Small intestine (tissue), 16 donors: ENCODE measurements at places on chromosomes 6 and 20.

DNA sequence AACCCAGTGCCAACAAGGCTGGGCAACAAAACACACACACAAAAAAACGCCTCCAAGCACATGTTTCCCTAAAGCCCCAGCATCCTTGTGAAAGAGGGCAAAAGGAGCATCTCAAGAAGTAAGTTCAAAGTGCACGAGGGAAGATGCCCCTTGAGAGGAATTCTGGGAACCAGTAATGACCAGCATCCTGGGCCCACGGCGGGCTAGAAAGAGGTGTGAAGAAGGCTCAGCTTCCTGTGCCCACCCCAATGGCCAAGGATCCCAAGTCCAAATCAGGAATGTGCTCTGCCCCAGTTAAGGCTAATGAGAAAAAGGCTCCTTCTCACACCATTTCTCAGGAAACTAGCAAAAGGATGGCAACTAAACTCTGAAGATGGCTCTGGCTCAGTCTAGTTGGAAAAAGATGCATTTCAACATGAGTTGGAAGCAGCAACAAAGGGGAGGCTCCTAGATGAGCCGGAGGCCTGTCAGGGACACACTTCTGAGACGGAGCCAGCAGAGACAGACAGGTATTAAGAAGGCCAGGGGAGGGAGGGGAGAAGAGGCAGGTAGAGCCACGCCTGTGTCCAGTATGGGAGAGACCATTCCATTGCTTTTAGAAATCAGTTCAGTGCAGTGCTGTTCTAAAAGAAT, 3.2 kb downstream of the RIMS4 start:
- H3K4me1 ChIP-seq = peaks cover 5% of the 10 kb centered on the region
- no peak overlapping the region for H3K27ac ChIP-seq
- H3K36me3 ChIP-seq = no peaks in the 10 kb centered on the region
- H3K4me3 ChIP-seq = no peak overlapping the region
- DNase-seq = no peak
- peaks cover 6% of the 10 kb centered on the region for H3K27me3 ChIP-seq

DNA sequence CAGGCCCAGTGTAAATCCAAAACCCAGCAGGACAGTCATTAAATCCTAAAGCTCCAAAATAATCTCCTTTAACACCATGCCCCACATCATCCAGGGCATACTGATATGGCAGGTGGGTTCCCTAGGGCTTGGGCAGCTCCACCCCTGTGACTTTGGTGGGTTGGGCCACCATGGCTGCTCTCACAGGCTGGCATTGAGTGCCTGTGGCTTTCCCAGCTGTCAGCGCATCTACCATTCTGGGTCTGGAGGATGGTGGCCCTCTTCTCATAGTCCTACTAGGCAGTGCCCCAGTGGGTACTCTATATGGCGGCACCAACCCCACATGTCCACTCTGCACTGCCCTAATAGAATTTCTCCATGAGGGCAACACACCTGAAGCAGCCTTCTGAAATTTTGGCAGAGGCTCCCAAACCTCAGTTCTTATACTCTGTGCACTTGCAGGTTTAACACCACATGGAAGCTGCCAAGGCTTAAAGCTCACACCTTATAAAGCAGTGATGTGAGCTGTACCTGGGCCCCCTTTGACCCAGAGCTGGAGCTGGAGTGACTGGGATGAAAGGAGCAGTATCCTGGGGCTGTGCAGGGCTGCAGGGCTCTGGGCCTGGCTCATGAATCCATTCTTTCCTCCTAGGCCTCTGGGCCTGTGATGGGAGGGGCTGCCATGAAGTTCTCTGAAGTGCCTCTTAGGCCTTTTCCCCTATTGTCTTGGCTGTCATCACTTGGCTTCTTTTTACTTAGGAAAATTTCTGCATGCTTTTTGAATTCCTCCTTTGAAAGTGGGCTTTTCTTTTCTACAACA, 765.5 kb upstream of the EPHA7 start:
- no peak overlapping the region for H3K4me3 ChIP-seq
- H3K27me3 ChIP-seq = no peaks in the 10 kb centered on the region
- no peak overlapping the region for H3K27ac ChIP-seq

DNA sequence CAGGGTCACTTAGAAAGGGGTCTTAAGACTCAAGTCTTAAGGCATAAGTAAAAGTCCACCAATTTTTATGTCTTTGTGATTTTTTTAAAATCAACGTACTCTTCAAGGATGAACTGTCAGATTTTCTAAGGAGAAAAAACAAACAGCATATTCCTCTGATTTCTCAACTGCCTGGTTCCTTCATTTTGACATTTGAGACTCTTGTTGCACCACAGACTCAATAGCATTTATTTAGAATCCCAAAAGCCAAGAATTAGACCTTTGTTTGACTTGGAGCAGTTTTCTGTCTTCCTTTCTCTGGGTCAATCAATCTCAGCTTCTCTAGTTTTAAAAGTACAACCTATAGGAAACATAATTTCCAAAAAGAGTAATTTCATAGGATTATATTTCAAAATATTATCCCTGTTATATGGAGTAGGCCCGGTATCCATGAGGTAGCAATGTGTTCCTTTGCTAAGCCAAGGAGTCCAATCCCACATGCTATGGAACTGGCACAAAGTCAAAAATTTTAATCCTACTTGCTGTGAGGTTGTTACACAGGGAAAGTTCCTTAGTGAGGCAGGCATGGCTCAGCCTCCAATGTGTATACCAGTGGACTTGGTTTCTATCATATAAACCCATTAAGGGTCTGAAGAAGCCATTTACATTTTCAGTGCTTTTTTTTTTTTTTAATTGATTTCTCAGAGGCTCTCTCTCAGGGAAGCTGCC, 405.7 kb downstream of the KIF16B start:
- DNase-seq = no peak
- no peaks in the 10 kb centered on the region for H3K4me1 ChIP-seq
- H3K27ac ChIP-seq = no peak overlapping the region
- H3K27me3 ChIP-seq = no peaks in the 10 kb centered on the region
- H3K4me3 ChIP-seq = no peak overlapping the region
- H3K36me3 ChIP-seq = no peaks in the 10 kb centered on the region

DNA sequence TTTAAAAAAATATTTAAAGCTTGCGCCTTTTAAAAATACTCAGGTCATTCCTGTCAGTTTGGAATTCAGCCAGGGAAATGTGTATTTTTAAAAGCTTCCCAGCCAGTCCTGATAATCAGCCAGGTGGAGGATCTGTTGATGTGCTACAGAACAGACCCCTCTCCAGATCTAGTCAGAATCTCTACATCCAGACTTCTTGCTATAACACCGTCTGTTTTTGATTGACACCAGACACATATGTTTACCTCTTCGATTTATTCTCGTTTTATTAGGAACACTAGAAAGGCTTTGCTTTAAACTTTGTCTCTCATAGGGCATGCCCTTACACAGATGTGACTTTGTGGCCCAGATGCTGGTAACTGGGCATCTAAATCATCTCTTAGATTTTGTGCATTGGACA, 11.7 kb downstream of the PARD6B start:
- no peaks in the 10 kb centered on the region for H3K4me1 ChIP-seq
- no peak for DNase-seq
- H3K27me3 ChIP-seq = no peaks in the 10 kb centered on the region
- H3K27ac ChIP-seq = no peak overlapping the region
- H3K4me3 ChIP-seq = no peak overlapping the region

DNA sequence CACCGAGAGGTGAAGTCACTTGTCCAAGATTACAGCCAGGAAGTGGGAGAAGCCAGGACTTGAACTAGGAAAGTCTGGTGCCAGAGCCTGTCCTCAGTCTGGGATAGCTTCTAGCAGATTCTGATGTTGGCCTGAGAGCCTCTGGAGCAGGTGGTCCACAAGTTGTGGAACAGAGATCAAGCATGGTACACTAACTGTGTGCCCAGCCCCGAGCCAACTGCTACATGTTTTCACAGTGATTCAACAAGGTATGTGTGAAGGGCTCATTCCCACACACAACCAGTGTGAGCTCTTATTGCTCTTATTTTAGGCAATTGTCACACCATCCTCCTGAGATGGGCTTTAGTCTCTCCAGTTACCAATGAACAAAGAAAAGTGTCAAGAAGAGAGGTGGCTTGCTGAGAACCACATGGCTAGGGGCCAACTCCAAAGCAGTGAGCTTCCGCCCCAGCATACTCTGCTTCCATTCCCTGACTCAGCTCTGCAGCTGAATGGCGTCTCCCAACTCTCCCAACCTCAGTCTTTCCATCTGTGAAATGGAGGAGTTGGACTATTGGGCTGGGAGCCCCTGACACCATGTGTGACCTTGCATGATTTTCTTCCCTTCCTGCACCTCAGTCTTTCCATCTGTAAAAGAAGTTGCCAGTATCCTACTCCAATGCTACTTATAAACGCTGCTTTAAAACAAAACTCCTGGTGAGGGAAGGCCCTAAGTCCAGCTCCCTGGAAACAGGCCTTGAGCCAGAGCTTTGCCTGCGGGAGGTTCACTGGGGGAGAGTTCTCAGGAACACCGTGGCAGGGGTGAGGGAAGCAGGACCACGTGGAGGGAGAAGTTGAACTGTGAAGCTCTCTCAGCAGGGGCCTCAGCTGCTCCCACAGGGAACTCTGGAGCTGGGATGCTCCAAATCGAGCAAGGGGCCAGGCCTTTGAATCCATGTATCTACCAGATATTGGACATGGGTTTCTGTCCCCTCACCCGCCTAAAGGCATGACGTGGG, 40.9 kb downstream of the CDH22 start:
- no peaks in the 10 kb centered on the region for H3K4me1 ChIP-seq
- H3K27ac ChIP-seq = no peak overlapping the region
- no peak for DNase-seq
- H3K4me3 ChIP-seq = no peak overlapping the region
- H3K27me3 ChIP-seq = no peaks in the 10 kb centered on the region

DNA sequence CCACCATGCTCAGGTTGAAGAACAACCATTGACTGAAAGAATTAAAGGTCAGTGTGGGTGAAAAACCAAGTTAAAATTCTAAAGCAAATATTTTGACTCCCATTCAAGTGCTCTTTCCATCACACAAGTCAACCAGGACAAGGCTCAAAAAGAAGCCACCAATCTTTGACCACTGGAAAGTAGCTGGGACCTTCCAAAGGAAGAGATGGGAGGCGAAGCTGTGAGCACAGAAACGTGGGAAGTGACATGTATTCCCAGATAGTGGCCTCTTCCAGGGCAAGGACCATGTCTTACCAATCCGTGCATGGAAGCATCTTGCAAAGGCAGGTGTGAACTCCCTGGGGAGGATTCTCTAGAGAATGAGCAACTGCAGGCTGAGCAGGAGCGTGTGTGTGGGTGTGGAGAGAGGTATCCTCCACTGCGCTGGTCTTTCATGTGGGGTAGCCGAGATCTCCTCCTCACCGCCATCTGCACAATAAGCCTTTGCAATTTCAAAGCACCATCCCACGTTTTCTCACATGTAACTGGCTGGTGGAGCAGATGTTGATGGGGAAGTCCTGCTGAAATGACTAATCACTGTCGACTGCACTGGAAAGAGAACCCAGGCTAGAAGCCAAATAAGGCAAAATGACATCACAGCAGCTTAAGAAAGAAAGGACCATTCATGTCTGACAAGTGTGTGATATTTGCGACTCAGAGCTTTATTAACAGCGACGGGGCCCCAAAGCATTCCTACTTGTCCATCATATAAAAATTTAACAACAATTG, 189.4 kb upstream of the RREB1 start:
- no peak overlapping the region for H3K27ac ChIP-seq
- no peak for DNase-seq
- H3K27me3 ChIP-seq = no peaks in the 10 kb centered on the region
- H3K4me1 ChIP-seq = no peaks in the 10 kb centered on the region
- H3K36me3 ChIP-seq = no peaks in the 10 kb centered on the region

DNA sequence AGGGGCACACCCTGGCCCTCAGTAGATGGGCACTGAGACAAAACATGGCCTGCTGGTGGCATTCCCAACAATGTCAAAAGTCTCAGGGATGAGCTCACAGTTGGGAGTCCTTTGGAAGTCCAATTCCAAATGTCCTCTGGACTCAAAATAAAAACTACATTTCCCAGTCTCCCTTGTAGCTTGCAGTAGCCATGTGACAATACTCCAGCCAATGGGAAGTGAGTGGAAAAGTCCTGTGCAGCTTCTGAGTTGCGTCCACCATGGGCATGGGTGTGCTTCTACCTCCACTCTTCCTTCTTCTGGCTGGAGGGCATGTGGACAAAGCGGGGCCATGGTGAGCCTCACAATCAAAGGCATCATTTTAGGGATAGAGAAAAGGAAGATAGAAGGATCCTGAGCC, 5.8 kb upstream of the ADAM33 start:
- no peak overlapping the region for H3K4me3 ChIP-seq
- peaks cover 22% of the 10 kb centered on the region for H3K27me3 ChIP-seq
- no peaks in the 10 kb centered on the region for H3K36me3 ChIP-seq
- DNase-seq = peak; percentile 33
- peaks cover 2% of the 10 kb centered on the region for H3K4me1 ChIP-seq

GRCh38 chr6:158122048-158122447, 46.0 kb downstream of the SERAC1 start:
- no peak overlapping the region for H3K4me3 ChIP-seq
- peaks cover 4% of the 10 kb centered on the region for H3K36me3 ChIP-seq
- H3K27ac ChIP-seq = no peak overlapping the region
- DNase-seq = peak; percentile 5
- no peaks in the 10 kb centered on the region for H3K4me1 ChIP-seq

DNA sequence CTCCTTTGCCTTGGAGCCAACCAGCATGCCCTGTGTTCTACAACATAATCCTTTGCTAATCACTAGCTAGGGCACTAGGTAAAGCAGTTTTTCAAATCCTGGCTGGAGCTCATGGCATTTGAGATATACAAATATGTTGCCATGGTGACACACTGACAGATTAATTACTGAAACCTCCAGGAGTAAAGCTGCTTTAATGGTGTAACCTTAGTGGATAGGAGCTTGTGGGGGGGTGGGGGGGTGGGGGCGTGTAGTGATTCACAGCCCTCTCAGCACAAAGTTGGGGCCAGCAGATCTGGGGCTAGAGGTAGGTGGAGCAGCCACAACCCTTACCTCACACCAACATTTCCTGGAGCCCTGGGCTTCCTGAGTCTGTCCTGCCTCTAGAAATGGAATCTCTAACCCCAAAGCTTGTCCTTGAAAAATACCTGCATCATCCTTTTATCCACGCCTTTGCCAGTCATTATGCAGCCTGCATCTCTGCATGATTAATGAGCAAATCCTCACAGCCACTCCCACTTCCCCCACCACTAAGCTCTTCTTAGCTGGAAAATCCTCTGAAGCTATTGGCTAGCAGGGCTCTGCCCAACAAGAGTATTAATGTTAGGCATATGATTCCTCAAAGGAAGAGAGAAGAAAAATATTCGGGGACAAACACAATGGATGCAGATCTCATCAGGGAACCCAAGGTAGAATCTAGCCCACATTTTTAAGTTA, 84.5 kb upstream of the PRND start:
- DNase-seq = no peak
- no peak overlapping the region for H3K4me3 ChIP-seq
- no peak overlapping the region for H3K27ac ChIP-seq
- H3K27me3 ChIP-seq = no peaks in the 10 kb centered on the region

- H3K4me1 ChIP-seq = no peaks in the 10 kb centered on the region
- H3K4me3 ChIP-seq = peak overlapping the region; percentile 55
- no peaks in the 10 kb centered on the region for H3K36me3 ChIP-seq
- peaks cover 53% of the 10 kb centered on the region for H3K27me3 ChIP-seq
- no peak overlapping the region for H3K27ac ChIP-seq
Measured at GRCh38 chr6:127514773-127515227, 4.3 kb downstream of the MTCL3 start.
